ENCODE measurements at places on chromosomes 7 and 10.

GRCh38 chr10:28012990-28013515, 14.2 kb upstream of the ODAD2 start:
- no peak for DNase-seq

GRCh38 chr7:99386584-99387238, 12.2 kb downstream of the ARPC1B start:
- DNase-seq = no peak

DNA sequence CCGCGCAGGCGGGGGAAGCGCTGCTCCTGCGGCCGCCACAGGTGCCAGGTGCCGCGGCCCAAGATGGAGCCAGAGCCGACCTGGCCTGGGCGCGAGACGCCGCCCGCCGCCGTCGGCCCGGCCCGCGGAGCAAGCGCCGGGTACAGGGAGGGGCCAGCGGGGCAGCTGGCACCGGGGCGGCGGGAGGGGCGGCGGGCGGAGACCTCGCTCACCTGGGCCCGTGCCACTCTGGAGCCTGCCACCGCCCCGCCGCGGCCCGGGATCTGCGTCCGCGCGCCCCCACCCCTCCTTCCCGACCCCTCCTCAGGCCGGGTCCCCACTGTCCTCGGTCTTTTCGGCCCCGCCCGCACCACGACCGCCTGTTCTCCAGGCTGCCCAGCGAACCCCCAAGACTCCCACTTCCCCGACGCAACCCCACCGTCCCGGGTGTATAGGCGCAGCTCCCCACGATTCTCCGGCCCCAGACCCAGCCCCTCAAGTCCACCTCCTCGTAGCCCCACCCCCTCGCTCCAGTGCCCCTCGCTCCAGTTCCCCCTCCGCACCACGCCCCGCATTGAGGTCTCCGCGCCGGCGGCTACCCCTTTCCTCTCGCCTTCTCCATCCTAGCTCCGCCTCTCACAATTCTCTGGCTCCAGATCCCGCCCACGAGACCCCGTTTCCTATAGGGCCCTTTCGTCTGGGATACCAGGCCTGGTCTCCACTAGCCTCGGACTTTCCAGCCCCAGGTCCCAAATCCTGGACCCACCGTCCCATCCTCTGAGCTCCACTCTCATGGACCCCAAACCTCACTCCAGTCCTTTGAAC, at the start of gene GPRIN2:
Gene GPRIN2, minus strand, starts transcription at position 144 of the 804 bp plus-strand sequence. CDS start 5,922 bp downstream, outside the sequence.
- DNase-seq = peak; percentile 14

- DNase-seq = no peak
Observed at GRCh38 chr7:92739091-92739490, 97.3 kb downstream of the CDK6 start.

DNA sequence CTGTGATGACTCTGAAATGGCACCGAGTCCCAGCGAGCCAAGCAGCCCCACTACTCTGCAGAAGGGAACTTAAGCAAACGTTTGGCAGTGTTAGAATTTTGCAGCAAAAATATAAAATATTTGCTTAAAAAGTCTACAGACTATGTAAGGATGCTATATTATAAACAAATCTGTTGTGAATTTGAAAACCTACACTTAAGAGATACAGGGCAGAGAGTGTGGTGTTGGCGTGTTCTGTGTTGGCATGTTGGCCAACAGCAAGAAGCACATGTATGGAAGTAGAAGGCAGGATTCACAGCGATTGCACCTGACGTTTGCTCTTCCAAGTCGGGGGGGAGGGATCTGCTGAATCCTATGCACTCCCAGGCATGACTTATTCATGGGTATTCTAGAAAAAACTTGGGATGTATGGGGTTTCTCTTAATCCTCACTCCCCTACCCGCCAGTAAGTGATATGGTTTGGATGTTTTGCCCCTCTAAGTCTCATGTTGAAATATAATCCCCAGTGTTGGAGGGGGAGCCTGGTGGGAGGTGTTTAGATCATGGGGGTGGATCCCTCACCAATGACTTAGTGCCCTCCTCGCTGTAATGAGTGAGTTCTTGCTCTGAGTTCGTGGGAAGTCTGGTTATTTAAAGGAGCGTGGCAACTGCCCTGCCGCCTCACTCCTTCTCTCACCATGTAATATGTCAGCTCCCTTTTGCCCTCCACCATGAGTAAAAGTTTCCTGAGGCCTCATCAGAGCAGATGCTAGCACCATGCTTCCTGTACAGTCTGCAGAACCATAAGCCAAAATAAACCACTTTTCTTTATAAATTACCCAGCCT, 62.1 kb downstream of the PKD1L1 start:
- no peak for DNase-seq

DNA sequence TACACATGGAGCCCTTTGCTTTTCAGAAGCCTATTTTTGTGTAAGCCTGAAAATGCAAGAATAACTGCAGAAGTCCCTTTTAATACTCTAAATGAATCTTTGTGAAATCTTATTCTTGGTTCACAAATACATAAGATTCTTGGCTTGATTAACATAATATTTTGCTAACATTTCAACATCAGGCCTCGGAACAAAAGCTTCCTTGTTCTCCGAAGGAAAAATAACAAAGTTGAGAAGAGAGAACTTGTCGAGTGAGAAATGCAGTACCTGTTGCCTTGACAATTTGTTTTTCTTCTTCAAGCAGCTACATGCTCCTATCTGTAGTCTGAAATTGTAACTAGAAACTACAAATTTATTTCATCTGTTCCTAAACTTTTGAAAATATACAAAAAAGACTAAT, 8.5 kb downstream of the NT5C2 start:
- DNase-seq = no peak

DNA sequence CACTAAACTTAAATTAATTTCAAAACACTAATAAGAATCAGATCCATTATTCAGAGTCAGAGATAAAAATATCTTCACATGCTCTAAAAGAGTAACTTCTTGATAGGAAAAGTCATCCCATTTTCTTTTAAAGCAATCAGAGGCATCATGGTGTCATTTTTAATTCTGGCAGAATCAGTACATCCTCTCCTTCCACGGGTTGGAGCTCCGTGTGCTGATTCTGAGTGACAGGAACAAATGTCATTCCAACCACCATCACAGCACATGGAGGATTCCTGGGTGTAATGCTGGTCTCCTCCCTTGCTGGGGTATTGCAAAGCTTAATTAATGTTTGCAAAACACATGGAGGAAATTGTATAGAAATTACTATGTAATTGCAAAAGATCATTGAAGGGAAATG, 114.5 kb upstream of the IMMP2L start:
- no peak for DNase-seq

DNA sequence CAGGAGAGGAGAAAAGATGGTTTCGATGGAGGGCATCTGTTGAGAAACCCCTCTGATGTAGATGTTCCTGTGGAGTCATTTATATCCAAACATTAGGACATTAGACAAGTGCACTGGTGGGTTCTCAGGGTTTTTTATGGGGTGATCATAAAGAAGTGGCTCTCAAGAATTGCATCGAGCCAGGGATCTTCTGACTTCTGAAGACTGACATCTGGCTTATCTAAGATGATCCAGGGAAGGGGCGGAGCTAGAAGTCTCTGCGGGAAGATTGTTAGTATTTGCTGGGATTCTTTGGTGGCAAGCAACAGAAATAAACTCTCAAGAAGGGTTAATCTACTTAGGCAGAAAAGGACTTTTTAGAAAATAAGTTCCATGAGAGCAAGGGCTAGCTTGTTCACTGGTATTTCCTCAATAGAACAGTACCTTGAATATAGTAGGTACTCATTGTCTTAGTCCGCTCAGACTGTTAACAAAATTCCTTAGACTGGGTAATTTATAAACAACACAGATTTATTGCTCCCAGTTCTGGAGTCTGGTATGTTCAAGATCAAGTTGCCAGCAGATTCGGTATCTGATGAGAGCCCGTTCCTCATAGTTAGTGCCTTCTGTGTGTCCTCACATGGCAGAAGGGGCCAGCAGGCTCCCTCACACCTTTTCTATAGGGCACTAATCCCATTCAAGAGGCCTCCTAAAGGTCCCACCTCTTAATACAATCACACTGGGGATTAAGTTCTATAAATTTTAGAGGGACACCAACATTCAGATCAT, 28.5 kb upstream of the SYPL1 start:
- DNase-seq = no peak

- no peak for DNase-seq
Observed at GRCh38 chr7:71612911-71613310, 481.0 kb downstream of the GALNT17 start.

DNA sequence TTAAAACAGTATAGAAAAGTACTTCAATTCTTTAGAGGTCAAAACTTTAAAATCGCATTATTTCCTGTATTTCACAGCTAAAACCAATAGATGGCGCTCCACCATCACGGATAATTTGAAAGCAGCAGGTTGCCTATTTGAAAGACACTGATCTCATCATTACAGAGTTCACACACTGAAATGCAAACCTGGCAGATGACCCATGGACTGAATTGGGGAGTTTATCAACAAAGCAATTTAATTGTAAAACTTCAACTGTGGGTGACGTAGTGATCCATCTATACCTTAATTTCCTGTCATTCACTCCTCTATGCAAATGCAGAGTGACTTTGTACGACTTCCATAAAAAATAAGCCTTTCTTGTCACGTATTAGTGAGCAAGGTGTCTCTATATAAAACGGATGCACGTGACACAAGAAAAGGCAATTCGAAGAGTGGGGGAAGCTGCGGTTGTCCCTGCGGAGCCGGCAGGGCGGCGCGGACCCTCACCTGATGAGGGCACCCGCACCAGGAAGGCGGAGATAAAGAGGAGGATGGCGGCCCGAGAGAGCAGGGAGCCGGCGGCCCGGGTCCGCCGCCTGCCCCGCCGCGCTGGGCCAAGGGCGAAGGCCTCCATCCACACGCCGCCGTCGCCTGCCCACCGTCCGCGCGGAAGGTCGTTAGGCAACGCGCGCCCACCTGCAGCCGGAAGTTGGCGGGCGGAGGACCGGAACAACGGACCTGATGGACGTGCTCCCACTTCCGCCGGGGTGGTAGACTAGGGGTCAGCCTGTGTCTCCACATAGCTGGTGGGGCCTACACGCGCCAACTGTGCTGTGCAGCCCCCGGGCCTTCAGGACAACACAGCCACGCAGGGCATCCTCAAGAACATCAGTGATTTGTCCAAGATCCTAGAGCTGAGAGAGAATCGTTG, at the start of gene ZPBP:
Gene ZPBP, minus strand, starts transcription at position 668 of the 913 bp plus-strand sequence. Its CDS starts 52 bp downstream, at position 616.
- peak; percentile 61 for DNase-seq

- DNase-seq = no peak
Observed at GRCh38 chr10:87760195-87760905, 57.7 kb downstream of the ATAD1 start.

DNA sequence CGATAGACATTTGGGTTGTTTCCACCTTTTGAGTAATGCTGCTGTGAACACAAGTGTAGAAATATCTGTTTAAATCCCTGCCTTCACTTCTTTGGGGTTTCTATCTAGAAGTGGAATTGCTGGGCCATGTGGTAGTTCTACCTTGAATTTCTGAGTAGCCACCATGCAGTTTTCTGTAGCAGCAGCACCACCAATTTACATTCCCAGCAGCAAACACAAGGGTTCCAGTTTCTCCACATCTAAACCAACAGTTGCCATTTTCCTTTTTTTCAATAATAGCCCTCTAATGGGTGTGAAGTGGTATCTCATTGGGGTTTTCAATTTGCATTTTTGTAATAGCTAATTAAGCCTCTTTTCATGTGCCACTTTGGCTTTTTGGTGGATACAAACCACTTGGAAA, 209.8 kb downstream of the CCDC3 start:
- no peak for DNase-seq

GRCh38 chr7:38839851-38840250, 69.1 kb downstream of the VPS41 start:
- no peak for DNase-seq

- no peak for DNase-seq
Observed at GRCh38 chr10:59025981-59026765, 150.3 kb upstream of the PHYHIPL start.

DNA sequence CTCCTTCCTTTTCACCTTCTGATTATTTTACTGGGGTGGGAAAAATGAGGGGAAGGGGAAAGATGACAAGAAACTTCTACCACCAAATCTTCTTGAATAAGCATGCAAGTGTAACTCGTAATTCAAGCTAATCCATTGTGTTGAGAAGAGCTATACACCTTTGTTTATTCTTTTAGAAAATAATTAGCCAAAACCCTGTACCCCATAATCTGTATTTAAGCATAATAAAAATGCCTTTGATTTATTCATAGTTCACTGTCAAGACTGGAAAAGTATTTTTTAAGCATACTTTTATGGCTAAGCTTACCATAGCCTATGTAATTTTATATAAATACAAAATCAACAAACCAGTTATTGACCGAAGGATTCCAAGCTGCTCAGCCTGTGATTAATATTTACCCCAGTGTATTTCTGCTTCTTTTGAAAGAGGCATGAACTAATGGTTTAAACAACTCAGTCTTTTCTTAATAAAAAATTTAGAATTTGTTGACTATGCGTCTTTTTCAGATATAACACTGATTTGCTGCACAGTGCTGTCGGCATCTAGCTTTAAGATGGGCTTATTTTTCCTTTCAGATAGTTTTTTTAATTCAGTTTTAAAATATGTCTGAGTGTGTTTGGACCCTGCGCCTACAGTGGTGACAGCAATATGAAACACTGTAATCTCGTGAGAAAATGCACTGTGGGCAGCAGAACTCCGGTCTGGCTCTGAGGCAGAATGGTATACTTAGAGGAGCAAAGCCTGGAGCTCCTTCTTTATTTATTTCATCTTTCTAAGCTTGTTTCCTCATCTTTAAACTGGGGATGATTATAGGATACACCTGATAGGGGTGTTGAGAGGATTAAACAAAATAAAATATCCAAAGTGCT, 238.8 kb upstream of the LRGUK start:
- DNase-seq = no peak

GRCh38 chr10:24947304-24948097, 4.9 kb downstream of the PRTFDC1 start:
- no peak for DNase-seq

DNA sequence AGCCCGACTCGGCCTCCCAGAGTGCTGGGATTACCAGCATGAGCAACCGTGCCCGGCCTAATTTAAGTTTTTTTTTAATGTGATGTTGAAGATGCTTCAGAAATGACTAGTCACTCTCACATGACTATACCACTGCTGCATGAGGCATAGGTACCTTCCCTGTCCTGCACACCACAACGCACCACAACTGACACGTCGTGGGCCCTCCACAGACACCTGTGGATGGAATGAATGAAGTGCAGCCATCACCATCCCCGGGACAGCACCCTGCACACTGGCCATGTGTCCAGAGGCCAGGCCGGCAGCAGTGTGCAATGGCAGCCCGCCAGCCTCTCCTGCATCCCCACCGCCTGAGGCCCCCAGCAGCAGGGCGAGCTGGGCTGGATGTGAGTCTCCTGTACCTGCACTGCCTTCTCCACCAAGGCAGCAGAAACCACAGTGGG, 55.1 kb downstream of the VOPP1 start:
- DNase-seq = peak; percentile 29

- DNase-seq = no peak
Observed at GRCh38 chr7:130387628-130388403, 7.5 kb downstream of the CPA1 start.
